ENCODE measurements at places on chromosomes 3 and 15. TPM values are rescaled to one million over a fixed set of nuclear protein-coding genes. Genes with fewer than 3 reads are reported as not detected.
A peak's percentile ranks its signal among the peaks of the same experiment; 100 is the strongest.

Gene PPIB
- 882 TPM for total RNA-seq

DNA sequence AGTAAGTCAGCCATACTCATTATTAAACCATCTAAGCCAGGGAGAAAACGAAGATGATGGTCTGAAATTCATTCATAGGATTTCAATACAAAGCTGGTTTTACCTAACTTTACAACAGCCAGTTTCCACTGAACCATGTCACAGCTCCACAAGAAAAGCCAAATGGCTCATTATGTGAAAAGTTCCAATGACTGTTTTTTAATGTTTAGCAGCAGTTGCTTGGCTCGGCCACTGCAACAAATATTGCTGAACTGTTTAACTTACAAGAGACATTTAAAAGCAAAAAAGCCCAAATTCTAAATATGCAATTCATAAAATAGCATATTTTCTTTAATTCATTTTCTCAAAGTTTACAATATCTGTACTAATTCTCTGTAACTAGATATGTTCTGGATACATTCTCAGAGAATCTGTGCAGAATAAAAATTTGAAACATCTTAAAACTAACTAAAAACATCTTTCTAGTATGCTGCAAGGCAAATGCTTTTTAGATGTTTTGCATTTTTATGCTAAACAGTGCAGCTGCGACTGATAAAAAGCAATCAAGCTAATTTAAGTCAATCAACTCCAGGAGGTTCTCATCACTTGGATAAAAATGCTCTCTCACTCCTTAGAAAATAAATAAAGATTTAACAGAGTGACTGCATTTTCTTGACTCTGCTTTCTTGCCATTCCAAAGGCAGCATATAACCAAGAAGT is 356.5 kb downstream of the ERC2 start:
- H3K27me3 ChIP-seq = no peaks in the 10 kb centered on the region
- no peaks in the 10 kb centered on the region for H3K36me3 ChIP-seq
- H3K27ac ChIP-seq = no peak overlapping the region
- no peak overlapping the region for H3K4me3 ChIP-seq
- no peak for DNase-seq

Gene EIF3J
- total RNA-seq = 69.2 TPM

DNA sequence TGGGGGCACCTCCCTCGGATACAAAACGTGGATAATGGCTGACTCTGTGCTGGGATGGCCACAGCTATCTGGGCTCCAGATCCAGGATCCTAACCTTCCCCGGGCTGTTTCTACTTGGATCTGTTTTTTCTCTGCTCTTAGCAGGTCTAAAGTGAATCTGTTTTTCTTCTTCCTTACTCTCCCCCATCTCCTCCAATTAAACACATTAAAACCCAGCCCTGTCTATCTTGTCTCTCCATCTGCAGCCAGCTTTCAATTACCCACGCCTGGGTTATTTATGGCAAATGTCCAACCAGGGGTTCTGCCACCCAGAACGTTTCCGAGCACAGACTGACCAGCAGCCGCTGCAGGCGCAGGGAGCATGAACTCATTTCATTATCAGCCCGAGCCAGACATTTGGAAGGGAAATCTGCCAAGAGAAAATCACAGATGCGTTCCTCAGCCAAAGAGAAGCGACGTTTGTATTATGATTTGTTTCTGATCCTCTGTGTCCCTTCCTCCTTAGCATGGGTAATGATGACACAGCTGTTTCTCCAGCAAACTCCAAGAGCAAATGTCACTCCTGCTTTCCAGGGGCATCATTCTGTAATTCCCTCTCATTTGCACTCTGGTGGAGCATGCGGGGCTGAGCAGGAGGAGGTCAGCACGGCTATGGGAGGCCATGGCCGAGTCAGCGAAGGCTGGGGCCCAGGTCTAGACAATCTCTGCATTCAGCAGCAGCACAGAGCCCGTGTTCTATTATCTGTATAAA is 42.0 kb downstream of the UMPS start:
- no peak for DNase-seq
- no peak overlapping the region for H3K27ac ChIP-seq
- H3K4me1 ChIP-seq = peaks cover 6% of the 10 kb centered on the region

Gene GNB5
- total RNA-seq = 17.1 TPM

DNA sequence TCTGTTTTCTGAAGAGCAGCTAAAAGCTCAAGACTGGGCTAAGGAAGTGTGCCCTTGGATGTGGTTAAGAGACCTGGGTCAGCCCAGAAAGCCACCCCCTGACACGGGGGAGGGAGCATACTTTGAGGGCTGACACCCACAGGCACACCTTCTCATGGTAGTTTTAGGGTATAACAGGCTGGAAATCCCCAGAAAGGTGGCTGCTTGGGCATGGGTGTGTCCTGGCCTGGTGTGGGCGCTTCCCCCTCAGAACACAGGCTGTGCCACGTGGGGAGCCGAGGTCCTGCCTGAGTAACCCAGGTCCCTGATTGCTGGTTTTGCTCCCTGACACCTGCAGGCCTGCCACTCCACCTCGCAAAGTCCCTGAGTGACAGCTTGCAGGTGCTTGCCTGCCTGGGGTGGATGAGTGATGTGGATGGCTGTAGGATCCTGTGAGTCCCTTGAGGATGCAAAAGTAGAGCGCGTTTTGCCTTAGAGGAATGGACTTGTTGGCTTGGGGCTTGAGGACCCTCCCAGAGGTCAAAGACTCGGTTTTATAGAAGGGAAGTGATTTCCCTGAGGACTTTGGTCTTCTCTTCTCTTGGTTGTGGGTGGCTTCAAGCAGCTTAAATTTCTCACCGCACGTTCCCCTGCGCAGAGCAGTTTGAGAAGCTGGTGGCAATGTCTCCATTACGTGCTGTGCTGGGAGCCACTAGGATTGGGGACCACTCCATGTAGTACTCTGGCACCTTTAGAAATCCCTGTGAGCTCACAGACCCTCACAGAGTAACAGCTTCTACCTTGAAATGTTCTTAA is 94.4 kb downstream of the DNASE1L3 start:
- H3K27ac ChIP-seq = no peak overlapping the region
- DNase-seq = no peak
- no peak overlapping the region for H3K4me3 ChIP-seq
- H3K4me1 ChIP-seq = peaks cover 26% of the 10 kb centered on the region
- peaks cover 47% of the 10 kb centered on the region for H3K36me3 ChIP-seq

DNA sequence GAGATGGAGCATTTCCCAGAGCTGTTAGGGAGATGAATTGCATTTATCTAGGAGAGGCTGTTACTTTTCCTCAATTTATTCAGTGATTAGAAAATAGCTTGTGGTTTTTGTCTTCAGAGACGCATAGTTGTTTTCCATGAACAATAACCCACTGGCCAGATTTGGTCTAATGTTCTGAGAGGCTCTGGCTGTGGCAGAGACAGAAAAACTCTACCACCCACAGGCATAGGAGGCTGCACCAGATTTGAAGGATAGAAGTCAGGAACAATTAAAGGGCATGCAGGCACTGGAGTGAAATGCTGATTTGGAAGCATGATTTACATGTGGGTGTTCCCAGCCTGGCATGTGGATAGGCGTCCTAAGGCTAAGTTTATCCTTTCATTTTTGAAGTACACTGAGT is 143.5 kb downstream of the NFKBIZ start:
- no peaks in the 10 kb centered on the region for H3K27me3 ChIP-seq
- no peak overlapping the region for H3K4me3 ChIP-seq
- H3K27ac ChIP-seq = no peak overlapping the region

Gene STARD5
- total RNA-seq = 3.1 TPM

DNA sequence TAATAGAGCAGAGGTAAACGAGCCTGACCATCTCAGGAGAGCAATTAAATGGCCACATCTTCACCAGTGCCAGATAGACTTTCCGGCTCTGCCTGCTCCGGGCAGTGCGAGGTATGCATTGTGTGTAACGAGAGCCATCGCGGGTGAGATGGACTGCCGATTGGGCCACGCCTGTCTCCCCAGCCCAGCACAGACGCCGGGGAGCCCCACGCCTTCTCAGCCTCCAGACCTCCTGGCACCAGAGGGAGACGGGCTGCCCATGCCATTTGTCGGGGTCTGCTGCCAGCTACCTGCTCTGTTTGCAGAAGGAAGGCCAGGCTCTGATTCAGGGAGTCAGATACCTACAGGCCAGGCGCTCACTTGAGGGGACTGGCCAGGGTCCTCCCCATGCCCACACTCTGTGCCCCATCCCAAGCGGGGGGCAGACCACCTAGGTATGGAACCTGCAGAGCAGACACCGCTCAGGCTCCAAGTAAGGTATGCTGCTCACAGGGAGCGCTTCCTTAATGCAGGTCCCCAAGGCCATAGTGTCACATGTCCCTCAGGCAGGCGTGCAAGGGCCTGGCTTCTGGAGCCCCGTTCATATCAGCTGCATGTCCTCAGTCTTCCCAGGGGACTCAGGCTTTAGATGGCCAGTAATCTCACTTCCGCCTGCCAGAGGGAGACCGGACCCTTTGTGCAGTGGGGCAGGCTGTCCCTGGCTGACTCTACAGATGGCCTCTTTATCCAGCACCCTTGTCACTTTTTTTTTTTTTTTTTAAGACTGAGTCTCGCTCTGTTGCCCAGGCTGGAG is 62.2 kb downstream of the DNAJB8 start:
- H3K4me1 ChIP-seq = peaks cover 19% of the 10 kb centered on the region
- peaks cover 1% of the 10 kb centered on the region for H3K36me3 ChIP-seq
- H3K4me3 ChIP-seq = no peak overlapping the region
- DNase-seq = no peak
- no peak overlapping the region for H3K27ac ChIP-seq

Gene ATP13A5
- not detected for total RNA-seq

DNA sequence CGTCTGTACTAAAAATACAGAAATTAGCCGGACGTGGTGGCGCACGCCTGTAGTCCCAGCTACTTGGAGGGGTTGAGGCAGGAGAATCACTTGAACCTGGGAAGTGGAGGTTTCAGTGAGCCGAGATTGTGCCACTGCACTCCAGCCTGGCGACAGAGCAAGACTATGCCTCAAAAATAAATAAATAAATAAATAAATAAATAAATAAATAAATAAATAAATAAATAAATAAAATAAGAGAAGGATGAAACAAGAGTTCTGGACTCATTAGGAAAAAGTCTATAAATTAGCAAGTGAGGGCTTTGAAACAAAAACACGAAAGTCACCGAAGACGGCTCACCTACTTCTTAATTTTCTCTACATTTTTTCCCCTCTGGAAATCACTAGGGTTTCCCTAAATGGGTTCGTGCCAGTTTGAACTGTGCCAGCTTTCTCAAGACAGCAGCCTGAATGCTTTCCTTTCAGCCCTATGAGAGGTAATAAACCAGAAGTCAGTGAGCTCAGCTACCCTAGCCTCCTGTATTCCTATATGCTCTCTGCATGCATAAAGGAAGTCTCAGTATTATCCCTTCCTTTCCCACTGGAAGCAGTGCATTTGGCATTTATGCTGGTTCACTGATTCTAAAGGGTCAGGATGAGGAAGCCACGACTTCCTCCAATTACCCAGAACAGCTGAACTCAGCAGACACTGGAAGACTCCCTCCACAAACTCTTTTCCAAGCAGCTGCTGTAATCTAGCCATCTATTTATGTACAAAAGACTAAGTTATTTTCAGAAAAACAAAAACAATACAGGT is 266.9 kb downstream of the ZBBX start:
- no peaks in the 10 kb centered on the region for H3K27me3 ChIP-seq
- no peak overlapping the region for H3K27ac ChIP-seq
- H3K36me3 ChIP-seq = no peaks in the 10 kb centered on the region
- H3K4me1 ChIP-seq = no peaks in the 10 kb centered on the region
- H3K4me3 ChIP-seq = no peak overlapping the region
- DNase-seq = no peak

Gene HRG
- total RNA-seq = not detected

GRCh38 chr15:80550219-80550907 is 144.7 kb upstream of the ABHD17C start:
- no peaks in the 10 kb centered on the region for H3K36me3 ChIP-seq
- peak; percentile 37 for DNase-seq
- H3K27ac ChIP-seq = no peak overlapping the region
- H3K4me3 ChIP-seq = no peak overlapping the region

- DNase-seq = no peak
- no peak overlapping the region for H3K4me3 ChIP-seq
- no peak overlapping the region for H3K27ac ChIP-seq
- H3K36me3 ChIP-seq = no peaks in the 10 kb centered on the region
Observed at GRCh38 chr3:186247821-186248814, 113.9 kb downstream of the DGKG start.

Gene LRRC31
- not detected for total RNA-seq

Gene SLC12A1
- total RNA-seq = not detected

Gene ROBO2
- total RNA-seq = not detected

Gene GASK1A
- total RNA-seq = not detected

Gene ITIH3
- total RNA-seq = 105 TPM

DNA sequence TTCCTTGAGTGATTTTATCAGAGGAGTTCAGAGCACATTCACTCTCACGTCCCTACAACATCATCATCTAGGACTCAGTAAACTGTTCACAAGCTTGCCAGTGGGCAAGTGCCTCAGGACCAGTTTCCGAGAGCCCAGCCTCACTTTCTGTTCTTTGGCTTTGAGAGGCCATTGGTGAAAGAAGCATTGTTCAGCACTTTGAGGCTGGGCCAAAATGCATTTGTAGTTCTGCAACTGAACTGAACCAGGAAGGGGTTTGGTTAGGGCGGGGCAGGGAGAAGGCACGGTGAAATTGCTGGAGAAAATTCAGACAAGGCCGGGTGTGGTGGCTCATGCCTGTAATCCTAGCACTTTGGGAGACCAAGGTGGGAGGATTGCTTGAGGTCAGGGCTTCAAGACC is 222.1 kb upstream of the CHRM5 start:
- H3K36me3 ChIP-seq = no peaks in the 10 kb centered on the region
- no peak overlapping the region for H3K4me3 ChIP-seq
- DNase-seq = no peak
- peaks cover 15% of the 10 kb centered on the region for H3K27me3 ChIP-seq

DNA sequence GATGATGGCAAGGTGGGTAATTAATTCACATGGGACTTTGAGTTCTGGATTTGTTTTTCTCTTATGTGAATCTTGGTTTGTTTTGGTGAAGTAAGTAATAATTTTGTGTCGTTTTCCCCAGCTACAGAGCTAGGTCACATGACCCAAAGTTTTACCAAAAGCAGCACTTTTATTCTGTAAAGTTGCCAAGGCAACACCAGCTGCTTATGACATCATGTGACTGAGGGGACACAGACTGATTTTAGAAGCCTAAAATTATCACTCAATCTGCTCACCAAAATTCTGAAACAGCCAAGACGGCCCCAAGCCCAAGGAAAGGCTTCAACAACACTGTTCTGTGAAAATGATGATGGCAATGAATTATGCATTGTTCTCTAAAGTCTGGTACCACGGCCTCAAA is 63.9 kb downstream of the MEX3B start:
- no peak overlapping the region for H3K27ac ChIP-seq
- no peaks in the 10 kb centered on the region for H3K36me3 ChIP-seq
- peaks cover 4% of the 10 kb centered on the region for H3K27me3 ChIP-seq
- DNase-seq = no peak

Gene ETV5
- total RNA-seq = 60.0 TPM
